Endodermal cell (in vitro differentiated cells): ENCODE measurements at places on chromosomes 2 and 18. TPM values are rescaled to one million over a fixed set of nuclear protein-coding genes. Genes with fewer than 3 reads are reported as not detected.

GRCh38 chr2:95034221-95034620 lies 8.7 kb downstream of the MAL start:
- DNase-seq = no peak

DNA sequence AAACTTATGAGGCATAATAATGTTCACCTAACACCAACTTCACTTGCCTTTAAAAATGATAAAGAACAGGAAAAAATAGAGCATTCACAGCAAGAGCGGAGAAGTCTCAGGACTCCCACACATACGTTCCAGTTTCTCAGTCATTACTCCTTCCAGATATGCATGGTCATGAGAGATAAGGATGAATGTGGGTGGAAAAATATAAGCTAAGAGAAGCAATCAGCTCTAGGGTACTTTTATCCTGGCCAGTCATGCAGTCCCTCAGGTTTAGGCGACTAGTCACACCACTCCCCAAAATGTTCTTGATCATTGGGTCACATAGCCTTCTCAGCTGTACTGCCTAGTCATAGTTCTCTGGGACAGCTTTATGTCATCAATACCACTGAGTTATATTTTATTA lies 29.2 kb upstream of the CCDC178 start:
- no peak for DNase-seq

DNA sequence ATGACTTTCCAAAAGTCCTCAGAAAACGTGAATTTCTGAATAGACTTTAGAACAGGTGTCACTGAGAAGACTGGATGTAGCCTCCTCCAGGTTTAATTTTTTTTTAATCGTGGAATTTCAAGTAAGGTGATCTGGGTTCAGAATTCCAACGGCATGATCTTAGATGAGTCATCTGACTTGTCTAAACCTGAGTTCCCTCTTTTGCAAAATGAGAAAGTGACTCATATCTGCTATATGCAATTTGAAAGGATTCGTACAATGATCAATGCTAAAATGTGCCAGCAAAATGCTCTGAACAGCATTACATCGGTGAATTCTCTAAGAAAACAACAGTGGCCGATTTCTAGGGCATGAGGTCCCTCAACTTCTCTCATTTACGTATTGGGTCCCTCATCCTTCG lies 69.1 kb upstream of the ZNF516 start:
- DNase-seq = no peak

Gene NYAP2
- total RNA-seq = not detected in 2 replicates

Gene ARHGEF33
- total RNA-seq = 0.57 and 1.1 TPM in 2 replicates
